Inflammatory macrophage (primary cell): ENCODE measurements at places on chromosomes 3 and 15.

- DNase-seq: no peak
Measured at GRCh38 chr3:133152681-133153220, 114.6 kb downstream of the TMEM108 start.

DNA sequence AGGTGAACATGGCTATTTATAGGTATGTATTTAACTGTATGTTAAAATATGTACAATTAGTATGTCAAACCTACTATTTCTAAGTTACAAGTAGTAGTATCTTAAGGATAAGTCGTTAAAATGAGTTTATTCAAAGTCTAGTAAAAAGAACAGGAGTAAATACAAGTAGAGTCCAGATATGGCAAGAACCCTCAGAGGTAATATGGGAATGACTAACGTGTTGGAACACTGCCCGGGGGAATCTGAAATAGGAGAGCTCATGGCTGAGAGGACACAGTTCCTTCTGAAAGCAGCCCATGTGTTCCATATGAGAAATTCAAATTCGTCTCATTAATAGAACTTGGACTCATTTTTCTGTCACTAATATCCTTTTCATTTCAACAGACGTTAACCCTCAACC is 158.8 kb downstream of the CLSTN2 start:
- no peak for DNase-seq

- peak; percentile 96 for DNase-seq
Measured at GRCh38 chr3:117036259-117036799, 326.8 kb downstream of the TUSC7 start.

DNA sequence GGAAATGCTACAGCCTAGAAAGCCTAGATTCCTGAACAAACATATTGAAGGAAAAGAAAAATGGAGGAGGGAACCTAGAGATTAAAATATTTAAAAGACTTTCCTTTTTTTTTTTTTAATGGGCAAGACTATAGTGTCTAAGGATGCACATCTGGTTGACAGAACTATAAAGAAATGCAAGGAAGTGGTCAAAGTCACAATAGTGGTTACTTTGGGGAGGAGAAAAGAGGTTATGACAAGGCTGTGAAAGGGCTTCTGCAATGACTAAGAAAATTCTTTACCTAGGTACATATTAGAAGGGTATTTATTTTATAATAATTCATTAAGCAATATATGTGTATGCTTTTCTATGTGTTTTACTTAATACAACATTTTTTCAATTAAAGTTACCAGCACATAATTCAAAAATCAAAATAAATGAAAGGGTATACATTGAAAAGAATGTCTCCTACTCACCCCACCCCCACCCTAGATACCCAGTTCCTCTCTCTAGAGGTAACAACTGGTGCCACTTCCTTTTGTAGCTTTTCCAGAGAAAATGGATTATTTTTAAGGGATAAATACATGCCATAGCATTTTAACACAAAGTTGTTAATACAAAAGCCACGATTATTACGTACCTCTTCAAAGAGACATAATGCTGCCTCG is 70.1 kb downstream of the HERC1 start:
- DNase-seq: no peak

DNA sequence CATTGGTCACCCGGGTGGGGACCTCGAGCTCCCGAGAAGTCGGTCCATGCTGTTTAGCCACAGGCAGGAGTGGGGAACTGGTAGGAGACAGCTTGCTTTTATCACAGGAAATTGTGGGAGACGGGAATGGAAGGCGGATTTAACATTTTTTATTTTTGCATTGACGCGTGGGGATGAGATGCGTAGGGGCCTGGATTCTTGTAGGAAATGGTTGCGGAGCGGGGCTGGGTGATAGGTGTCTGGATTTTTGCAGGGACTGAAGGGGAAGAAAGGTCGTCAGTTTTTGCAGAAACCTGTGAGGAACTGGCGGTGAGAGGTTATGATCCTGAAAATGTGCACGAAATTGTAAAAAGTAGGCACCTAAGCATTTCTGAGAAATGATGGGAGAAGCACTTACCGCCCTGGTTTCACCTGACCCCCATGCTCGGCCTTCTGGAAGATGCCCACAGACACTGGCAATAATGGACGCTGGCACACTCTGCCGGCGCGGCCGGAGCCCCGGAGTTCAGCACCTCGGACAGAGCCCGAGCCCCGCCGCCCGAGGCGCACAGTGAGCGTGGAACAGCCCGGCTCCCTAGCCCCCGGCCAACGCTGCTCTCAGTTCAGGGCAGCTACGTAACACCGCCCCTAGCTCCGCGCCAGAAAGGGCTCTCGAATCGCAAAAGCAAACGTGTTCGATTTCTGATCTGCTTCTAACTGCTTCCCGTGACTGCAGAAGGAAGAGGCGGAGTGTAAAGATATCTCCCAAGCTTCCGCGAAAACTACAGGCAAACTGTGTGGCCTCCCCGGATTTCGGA is 928 bp downstream of the ANKRD34C start:
- no peak for DNase-seq

DNA sequence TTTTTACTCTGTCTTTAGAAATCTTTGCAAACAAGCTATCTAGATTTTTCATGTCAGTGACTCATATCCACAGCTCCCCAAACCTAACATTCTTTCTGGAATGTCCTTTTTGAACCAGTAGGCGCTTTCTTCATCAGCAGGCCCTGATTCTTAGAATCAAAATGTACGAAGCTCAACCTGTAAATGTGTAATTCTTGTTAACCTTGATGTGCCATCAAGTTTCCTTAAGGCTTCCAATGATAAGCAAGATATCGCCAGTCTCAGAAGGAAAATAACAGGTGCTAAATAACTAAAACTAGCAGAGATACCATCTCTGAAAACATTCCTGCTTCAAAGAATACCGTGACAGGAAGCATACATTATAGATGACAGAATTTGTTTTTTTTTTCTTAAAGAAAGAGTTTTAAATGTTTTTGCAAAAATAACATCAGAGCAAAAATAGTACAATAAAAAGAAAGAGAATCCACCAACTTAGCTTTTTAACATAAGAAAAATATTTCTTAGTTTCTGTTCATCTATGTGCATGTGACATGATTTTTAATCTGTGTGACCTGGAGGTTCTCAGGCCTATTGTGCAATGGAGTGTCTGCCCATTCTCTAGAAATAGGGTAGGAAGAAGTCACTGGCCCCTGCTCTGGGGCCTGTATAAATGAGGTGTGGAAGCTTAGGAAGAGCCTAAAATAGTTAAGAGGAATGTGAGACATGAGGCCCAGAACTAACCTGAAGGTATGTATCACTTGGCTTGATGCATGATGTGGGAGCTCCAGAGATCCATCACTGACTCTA is 14.7 kb upstream of the SECISBP2L start:
- peak; percentile 30 for DNase-seq

GRCh38 chr15:52080706-52081392 is 31.7 kb downstream of the BCL2L10 start:
- DNase-seq: no peak

DNA sequence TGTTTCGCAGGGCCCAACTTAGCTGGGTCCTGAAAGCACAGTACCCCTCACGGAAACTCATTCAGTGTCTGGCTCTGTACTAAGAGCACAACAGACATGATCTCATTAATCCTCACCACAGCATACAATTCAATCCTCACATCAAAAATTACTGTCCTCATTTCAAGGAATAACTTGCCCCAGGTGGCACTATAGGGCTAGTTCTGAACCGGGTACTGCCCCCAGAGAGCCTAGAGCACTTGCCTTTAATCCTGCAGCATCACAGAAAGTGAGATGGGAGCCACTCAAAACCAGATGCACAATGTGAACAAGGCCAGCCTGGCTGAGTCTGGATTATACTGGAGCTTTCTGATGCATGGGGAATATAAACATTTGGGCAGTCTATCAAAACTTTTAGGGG is 122.6 kb downstream of the OSBPL10 start:
- no peak for DNase-seq

DNA sequence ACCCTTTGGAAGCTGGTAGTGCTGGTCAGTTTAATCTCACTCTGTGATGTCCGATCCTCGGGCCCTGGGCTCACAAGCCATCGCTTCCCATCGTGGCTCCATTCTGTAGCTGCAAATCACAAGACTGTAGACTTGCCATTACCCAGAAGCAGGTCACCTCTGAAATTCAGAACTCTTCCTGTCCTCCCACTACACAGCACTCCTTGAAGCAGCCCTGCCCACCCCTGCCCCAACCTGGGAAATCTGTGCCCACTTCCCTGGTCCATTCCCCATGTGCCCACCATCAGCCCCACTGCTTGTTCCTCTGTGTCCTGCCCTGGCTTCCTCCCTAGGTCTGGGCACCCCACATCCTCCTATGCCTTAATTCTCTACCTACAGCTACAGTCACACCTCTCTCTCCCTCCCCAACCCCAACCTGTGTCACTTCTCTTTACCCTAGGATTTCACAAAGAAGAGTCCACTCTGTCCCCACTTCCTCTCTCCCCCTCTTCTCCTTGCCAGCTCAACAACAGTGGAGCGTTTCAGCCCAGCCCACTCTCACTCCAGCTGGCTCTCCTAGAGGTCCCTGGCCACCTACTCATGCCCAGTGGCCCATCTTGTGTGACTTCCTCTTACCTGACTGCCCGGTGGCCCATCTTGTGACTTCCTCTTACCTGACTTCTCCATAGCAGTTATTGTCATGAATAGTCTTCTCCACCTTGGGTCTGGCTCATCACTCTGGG is 8.3 kb downstream of the ZNF710 start:
- DNase-seq: peak; percentile 44

DNA sequence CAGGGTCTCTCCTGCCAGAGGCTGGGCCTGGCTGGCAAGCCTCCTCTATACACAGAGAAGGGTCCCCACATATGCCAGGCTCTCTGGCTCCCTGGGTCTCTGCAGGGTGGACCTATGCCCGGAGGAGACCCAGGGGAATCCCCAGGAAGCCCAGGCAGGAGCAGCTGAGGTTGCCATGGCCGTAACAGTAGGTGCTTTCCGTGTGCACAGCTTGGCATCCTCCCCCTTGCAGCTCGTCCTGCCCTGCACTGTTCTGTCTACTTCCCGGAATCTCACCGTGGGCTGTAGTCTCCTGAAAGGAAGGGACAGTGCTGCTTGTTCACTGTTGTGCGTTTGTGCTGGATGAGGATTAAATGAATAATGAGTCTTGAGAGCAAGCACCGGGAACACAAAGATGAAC is 47.8 kb downstream of the DAPK2 start:
- DNase-seq: no peak

DNA sequence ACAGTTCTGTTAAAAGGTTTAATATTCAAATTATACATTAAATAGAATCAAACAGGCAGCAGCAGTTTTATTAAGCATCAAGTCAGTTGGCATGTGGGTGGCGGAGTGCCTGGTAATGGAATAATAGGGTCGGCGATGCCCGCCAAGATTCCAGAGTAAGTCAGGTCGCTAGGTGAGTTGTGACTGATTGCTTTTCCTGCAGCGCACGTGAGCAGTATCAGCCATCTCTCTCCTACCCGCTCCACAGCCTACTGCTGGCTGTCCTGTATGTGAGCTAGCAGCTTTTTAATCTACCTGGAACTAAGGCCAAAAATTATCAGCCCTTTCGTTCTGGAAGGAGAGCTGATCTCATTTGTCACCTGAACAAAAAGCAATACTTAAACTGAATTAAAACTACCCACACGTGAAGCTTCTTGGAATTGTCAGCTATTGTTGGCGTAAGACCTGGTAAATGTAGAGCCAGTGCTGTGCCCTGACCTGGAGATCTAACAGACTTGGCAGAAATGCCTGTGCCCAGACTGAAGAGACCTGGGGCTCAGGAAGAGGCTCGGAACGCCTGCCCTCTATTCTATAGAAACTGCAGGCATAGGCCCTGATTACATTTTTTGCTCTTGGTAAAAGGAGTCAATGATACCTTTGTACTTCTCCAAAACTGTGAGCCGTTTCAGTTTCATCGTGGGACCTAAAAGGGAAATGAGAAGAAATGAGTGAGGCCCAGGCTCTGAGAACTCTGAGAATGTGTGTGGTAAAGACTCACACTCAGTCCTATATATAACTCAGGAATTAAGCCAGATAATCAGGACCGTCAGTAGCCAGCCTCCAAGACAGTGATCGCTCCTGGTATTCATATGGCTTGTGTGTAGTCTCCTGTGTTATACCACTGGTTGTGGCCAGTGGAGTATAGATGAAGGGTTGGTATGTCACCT is 21.9 kb downstream of the IDH3A start:
- DNase-seq: peak; percentile 65

GRCh38 chr15:80107774-80108173 is 45.0 kb upstream of the FAH start:
- no peak for DNase-seq

DNA sequence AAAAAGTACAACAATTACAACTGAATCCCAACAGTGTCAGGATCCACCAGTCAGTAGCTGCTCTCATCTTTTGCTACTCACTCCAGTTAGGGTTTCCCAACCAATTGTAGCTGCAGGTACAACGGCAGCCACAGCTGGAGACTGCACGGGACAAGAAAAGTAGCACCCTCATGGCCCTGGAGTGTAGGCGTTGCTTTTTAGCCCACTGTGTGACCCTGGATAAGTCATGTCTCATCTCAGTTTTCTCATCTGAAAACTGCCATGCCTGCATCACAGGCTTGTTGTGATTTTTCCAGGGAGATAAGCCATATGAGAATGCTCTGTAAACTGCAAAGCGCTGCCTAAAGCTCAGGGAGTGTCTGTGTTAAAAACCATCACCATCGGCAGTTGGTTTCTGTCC is 535.6 kb upstream of the IL12A start:
- no peak for DNase-seq

GRCh38 chr3:14925729-14926591 is 21.4 kb upstream of the NR2C2 start:
- peak; percentile 50 for DNase-seq

- DNase-seq: no peak
Measured at GRCh38 chr3:155554777-155555451, 190.0 kb downstream of the PLCH1 start.

- no peak for DNase-seq
Measured at GRCh38 chr15:36893276-36893675, 207.1 kb downstream of the MEIS2 start.

DNA sequence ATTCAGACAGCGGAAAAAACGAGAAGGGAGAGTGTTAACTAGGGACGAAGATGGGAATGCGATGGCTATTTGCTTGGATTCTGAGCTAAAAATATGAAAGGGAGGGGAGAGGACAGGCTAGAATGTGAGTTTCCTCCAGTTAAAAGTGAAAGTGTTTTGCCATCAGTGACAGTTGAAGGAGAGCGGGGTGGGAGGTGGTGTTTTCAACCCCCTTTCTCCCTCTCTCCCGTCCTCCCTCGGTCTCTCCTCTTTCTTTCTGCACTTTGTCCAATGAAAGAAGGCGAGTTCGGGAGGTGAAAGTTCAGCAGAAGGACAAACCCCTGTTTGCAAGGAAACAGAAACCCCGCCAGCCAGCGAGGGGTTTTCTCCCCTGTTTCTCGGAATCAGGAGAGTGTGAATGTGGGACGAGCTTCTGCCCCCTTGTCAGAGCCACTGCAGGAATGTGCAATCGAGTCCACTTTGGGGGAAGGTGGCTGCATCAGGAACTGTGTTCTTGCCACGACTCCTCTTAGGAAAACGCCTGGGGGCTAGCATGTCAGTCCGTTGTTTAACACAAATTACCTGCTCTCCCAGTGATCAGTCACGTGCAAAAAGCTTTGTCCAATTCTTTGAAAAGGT is 975 bp upstream of the FOXP1 start:
- DNase-seq: no peak
